ENCODE measurements at places on chromosomes 12 and 14.

GRCh38 chr14:78358591-78358990 is 188.4 kb downstream of the NRXN3 start:
- H3K27ac ChIP-seq, result no peak overlapping the region
- H3K4me3 ChIP-seq, result no peak overlapping the region
- H3K27me3 ChIP-seq, result no peaks in the 10 kb centered on the region
- no peaks in the 10 kb centered on the region for H3K4me1 ChIP-seq
- DNase-seq, result no peak

DNA sequence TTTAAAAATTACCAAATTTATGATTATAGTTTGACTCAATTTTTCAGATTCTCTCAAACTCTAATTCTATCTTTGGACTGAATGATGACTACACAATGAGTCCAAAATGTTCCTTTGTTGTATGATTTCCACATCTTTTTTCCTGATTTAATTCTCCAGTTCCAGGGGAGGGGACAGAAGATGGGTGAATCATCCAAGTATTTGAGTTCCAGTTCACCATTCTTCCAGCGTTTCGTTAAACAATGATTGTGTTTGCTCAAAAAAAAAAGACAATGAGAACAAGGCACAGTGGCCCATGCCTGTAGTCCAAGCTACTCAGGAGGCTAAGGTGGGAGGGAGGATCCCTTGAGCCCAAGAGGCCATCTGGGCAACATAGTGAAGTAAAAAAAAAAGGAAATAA is 23.8 kb downstream of the BAZ1A start:
- H3K36me3 ChIP-seq, result peaks cover 31% of the 10 kb centered on the region
- H3K4me3 ChIP-seq, result no peak overlapping the region
- H3K4me1 ChIP-seq, result peaks cover 5% of the 10 kb centered on the region

DNA sequence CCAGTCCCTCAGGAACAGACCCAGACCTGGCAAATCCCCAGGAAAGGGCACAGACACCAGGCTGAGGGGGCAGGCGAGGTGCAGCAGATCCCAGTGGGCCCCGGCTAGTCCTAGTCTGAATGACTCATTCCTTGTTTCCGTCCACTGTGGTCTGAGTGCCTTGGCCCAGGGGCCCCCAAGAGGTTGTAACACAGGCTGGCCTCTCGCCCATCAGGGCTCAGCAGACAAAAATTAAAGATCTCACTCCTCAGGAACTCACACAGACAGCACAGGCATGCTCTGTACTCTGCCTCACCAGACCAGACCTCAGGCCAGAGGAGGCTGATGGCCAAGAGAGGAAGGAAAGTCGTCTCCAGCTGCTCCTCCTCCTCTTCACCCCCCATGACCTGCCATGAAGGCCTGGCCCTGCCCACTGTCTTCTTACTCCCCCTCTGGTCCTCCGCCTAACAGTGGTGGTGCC is 7.7 kb upstream of the LTBP2 start:
- DNase-seq, result peak; percentile 99
- H3K27me3 ChIP-seq, result no peaks in the 10 kb centered on the region
- H3K36me3 ChIP-seq, result no peaks in the 10 kb centered on the region
- H3K4me1 ChIP-seq, result peaks cover 81% of the 10 kb centered on the region

- DNase-seq, result peak; percentile 6
- H3K27me3 ChIP-seq, result peaks cover 21% of the 10 kb centered on the region
- no peaks in the 10 kb centered on the region for H3K36me3 ChIP-seq
- no peak overlapping the region for H3K27ac ChIP-seq
- no peak overlapping the region for H3K4me3 ChIP-seq
Observed at GRCh38 chr12:54988402-54989054, 4.0 kb upstream of the TESPA1 start.

GRCh38 chr12:57216921-57217879 is 606 bp downstream of the NXPH4 start:
- DNase-seq, result peak; percentile 24
- H3K4me3 ChIP-seq, result peak overlapping the region; percentile 79
- H3K4me1 ChIP-seq, result peaks cover 44% of the 10 kb centered on the region
- H3K27ac ChIP-seq, result peak overlapping the region; percentile 16
- H3K27me3 ChIP-seq, result peaks cover 51% of the 10 kb centered on the region
- H3K36me3 ChIP-seq, result 0 out of 2 replicates have a peak, but pooled peaks cover 9% of the 10 kb centered on the region

DNA sequence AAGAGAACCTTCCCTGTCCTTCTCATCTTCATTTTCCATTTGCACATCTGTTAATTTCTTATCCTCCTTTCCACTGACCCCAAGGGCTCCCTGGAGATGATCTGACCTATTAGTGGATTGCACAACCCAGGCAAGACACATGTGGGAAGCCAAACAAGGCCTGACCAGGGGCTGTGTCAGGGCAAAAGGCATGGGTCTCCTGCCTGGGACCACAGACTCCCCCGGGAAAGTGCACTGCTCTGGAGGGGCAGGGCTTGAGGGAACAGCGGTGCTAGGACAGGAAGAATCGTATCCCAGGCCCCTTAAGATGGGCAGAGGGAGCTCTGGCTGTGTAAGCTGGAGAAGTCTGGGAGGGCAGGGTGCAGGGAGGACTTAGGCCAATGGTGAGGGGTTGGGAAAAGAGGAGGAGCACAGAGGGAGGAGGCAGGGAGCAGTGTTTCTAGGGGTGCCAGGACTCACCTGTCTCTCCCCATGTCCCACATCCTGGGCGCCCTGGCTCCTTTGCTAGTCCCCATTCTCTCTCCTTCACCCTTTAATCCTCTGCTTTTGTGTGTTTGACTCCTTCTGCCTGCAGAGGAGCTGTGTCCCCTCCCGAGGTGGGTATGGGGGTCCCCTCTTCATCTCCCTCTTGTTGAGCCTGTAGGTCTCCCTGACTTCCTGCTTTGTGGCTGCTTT is 25.3 kb downstream of the PLEKHG3 start:
- H3K4me3 ChIP-seq, result no peak overlapping the region
- no peak for DNase-seq
- H3K36me3 ChIP-seq, result no peaks in the 10 kb centered on the region

DNA sequence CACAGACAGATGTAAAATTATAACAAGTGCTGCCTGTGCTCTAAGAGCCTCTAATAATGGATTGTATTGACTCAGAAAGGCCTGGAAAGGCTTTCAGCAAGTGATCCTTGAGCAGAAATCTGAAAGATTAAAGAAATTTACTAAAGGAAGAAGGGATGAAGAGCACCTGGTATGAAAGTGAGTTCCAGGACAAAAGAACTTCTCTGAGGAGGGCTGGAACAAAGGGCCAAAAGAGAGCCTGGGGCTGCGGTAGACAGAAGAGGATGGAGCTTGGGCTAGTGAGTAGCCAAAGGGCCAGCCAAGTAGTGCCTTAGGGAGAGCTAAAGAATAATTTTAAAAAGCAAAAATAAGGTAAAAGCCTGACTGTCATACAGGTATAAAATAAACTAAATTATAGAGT is 44.0 kb downstream of the BCAT1 start:
- H3K4me1 ChIP-seq, result peaks cover 42% of the 10 kb centered on the region
- peaks cover 2% of the 10 kb centered on the region for H3K27me3 ChIP-seq
- no peak for DNase-seq
- H3K27ac ChIP-seq, result no peak overlapping the region
- H3K4me3 ChIP-seq, result no peak overlapping the region

DNA sequence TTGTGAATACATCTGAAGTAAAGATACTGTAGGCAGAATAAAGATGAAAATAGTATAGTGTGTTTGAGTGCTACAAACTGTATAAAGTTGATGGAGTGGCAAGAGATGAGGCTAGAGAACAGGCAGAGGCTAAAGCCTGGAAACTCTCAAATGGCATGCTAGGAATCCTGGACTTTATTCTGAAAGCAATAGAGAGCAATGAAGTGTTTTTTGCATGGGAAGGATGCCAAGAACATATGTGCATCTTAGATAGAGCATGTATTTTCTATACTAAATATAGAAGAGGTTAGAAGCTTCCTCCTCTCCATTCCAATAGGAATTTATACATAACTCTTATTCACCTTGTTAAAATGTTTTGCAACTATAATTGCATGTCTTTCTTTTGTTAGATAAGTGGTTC is 86.3 kb upstream of the TMTC2 start:
- H3K4me1 ChIP-seq, result no peaks in the 10 kb centered on the region
- no peak for DNase-seq
- H3K27me3 ChIP-seq, result no peaks in the 10 kb centered on the region
- H3K27ac ChIP-seq, result no peak overlapping the region
- H3K36me3 ChIP-seq, result no peaks in the 10 kb centered on the region

- DNase-seq, result no peak
- H3K36me3 ChIP-seq, result no peaks in the 10 kb centered on the region
- H3K4me3 ChIP-seq, result no peak overlapping the region
- peaks cover 16% of the 10 kb centered on the region for H3K4me1 ChIP-seq
Observed at GRCh38 chr14:34693228-34693939, 21.0 kb downstream of the CFL2 start.

- no peak for DNase-seq
- H3K36me3 ChIP-seq, result no peaks in the 10 kb centered on the region
- peaks cover 15% of the 10 kb centered on the region for H3K27me3 ChIP-seq
- H3K4me1 ChIP-seq, result no peaks in the 10 kb centered on the region
- no peak overlapping the region for H3K4me3 ChIP-seq
- no peak overlapping the region for H3K27ac ChIP-seq
Observed at GRCh38 chr12:104653730-104654664, 197.2 kb downstream of the CHST11 start.

DNA sequence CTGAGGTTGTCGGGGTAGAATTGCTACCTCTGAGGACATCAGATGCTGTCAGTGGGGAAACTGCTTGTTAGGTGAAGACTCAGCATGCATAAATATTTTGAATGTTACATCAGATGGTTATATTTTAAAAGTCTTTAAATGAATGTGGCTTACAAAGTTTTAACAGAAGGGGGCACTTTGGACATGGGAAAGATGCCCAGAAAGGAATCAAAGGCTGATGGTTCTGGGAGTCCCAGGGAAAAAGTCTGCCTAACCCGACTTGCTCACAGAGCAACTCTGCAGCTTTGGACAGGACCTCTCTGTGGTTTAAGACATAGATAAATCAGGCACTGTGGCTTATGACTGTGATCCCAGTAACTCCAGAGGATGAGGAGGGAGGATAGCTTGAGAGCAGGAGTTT is 474.9 kb downstream of the ATP23 start:
- H3K27me3 ChIP-seq, result no peaks in the 10 kb centered on the region
- peak overlapping the region; percentile 83 for H3K27ac ChIP-seq
- no peaks in the 10 kb centered on the region for H3K36me3 ChIP-seq
- H3K4me3 ChIP-seq, result no peak overlapping the region
- H3K4me1 ChIP-seq, result peaks cover 72% of the 10 kb centered on the region

- 0 out of 2 replicates have a peak, but pooled peaks cover 4% of the 10 kb centered on the region for H3K27me3 ChIP-seq
- no peak for DNase-seq
- H3K4me1 ChIP-seq, result no peaks in the 10 kb centered on the region
- no peaks in the 10 kb centered on the region for H3K36me3 ChIP-seq
Observed at GRCh38 chr14:66043921-66044320, 442.2 kb upstream of the CCDC196 start.

DNA sequence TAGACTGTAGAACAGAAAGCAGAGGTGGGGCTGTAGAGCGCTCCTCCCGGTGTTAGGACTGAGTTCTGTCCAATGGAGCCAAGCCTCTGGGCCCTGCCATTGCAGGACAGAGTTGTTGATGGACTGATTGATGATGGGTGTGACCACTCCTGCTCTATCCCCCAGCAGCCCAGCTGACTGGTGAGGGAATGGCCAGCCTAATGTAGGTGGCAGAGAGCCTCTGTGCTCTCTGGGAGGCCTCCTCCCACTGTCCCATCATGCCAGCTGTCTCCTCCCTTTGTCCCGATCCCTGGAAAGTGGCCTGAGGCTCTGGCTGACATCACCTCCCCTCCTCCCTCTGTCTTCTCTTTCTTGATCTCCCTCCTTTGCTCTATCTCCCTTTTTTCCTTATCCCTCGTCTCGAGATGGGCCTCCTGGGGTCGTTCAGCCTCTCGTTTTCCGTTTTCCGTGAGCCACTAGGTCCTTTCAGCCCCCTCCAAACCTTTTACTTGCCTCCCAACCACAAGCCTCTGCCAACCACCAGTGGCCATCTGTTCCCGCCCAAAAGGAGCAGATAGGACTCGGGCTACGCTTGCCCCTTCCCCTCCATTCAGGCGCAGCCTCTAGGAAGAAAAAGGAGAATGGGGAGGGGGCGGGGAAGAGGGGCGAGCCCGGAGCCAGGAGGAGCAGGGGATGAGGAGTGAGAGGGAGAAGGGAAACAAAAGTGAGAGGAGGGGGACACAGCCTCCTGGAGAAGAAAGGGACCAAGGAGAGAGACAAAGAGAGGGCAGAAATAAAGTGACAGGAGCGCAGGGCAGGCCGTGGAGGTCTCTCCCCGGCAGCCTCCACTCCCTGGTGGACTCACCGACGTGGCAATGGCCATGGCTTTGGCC is 572 bp downstream of the EFS start:
- H3K4me3 ChIP-seq, result peak overlapping the region; percentile 85
- H3K36me3 ChIP-seq, result no peaks in the 10 kb centered on the region
- H3K27me3 ChIP-seq, result peaks cover 27% of the 10 kb centered on the region
- peak; percentile 4 for DNase-seq
- H3K27ac ChIP-seq, result peak overlapping the region; percentile 79

GRCh38 chr14:53767566-53767965 is 189.1 kb downstream of the BMP4 start:
- DNase-seq, result no peak
- no peak overlapping the region for H3K27ac ChIP-seq
- H3K36me3 ChIP-seq, result no peaks in the 10 kb centered on the region
- no peaks in the 10 kb centered on the region for H3K4me1 ChIP-seq
- no peak overlapping the region for H3K4me3 ChIP-seq
- H3K27me3 ChIP-seq, result peaks cover 2% of the 10 kb centered on the region

DNA sequence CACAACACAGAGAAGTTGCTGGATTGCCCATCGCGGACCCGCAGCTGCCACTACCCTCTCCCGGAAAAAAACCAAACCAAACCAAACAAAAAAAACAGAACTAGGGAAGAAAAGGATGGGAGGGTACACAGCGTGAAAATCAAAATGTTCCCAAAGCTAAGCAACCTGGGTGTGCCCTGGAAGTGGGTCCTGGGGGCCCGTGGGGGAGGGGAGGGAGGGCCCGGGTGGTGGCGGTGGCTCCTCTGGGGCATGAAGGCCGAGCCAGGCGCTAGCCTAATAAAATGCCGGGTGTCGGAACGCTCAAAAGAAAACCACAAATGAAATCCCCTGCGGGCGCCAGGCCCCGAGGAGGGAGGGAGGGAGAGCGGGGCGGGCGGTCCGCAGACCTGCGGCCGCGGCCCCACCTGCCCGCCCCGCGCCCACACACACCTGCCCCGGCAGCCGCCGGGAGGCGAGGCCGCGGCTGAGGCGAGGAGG is 787 bp downstream of the HECTD4 start:
- peaks cover 2% of the 10 kb centered on the region for H3K27me3 ChIP-seq
- H3K36me3 ChIP-seq, result peaks cover 14% of the 10 kb centered on the region
- peak overlapping the region; percentile 96 for H3K4me3 ChIP-seq
- H3K27ac ChIP-seq, result peak overlapping the region; percentile 90
- peaks cover 28% of the 10 kb centered on the region for H3K4me1 ChIP-seq

GRCh38 chr12:79870916-79871315 is 64.0 kb downstream of the PPP1R12A start:
- no peaks in the 10 kb centered on the region for H3K27me3 ChIP-seq
- H3K27ac ChIP-seq, result no peak overlapping the region
- H3K4me3 ChIP-seq, result no peak overlapping the region
- peaks cover 33% of the 10 kb centered on the region for H3K4me1 ChIP-seq

- peak; percentile 7 for DNase-seq
- H3K27me3 ChIP-seq, result peaks cover 2% of the 10 kb centered on the region
- no peak overlapping the region for H3K4me3 ChIP-seq
- H3K27ac ChIP-seq, result peak overlapping the region; percentile 54
Observed at GRCh38 chr12:113208041-113208934, 13.0 kb upstream of the TPCN1 start.
